ENCODE measurements at places on chromosomes 7 and 10. TPM values are rescaled to one million over a fixed set of nuclear protein-coding genes. Genes with fewer than 3 reads are reported as not detected.

DNA sequence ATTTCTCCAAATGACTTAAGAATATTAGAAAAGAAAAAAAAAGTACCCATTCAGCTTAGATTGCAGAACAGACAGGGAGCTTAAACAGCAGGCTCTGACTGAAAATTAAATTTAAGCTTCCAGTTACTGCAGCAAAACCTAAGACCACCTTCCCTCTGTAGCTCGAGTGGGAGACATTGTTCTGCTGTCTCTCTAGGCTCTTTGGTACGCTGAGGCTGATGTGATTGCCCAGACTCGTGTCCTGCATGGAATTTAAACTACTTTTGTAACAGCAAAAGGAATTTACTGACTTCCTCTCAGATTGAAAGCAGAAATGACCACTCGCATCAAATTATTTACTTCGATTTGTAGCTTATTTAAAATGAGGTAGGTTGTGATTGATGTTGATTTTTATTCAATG lies 124.6 kb downstream of the LRRTM3 start:
- H3K36me3 ChIP-seq: no peaks in the 10 kb centered on the region
- DNase-seq: no peak
- H3K27ac ChIP-seq: no peak overlapping the region
- H3K4me3 ChIP-seq: no peak overlapping the region
- no peaks in the 10 kb centered on the region for H3K27me3 ChIP-seq

Gene TMEM130
- total RNA-seq: 2.9 TPM

- H3K4me3 ChIP-seq: no peak overlapping the region
- no peak overlapping the region for H3K27ac ChIP-seq
- no peaks in the 10 kb centered on the region for H3K4me1 ChIP-seq
- no peaks in the 10 kb centered on the region for H3K27me3 ChIP-seq
- DNase-seq: no peak
- no peaks in the 10 kb centered on the region for H3K36me3 ChIP-seq
Measured at GRCh38 chr10:22363305-22363704, 18.0 kb downstream of the SPAG6 start.

- no peak overlapping the region for H3K4me3 ChIP-seq
- H3K27me3 ChIP-seq: peaks cover 12% of the 10 kb centered on the region
- H3K4me1 ChIP-seq: no peaks in the 10 kb centered on the region
- no peak for DNase-seq
- no peaks in the 10 kb centered on the region for H3K36me3 ChIP-seq
- H3K27ac ChIP-seq: no peak overlapping the region
Measured at GRCh38 chr7:21767300-21767900, 178.3 kb downstream of the CDCA7L start.

- H3K36me3 ChIP-seq: no peaks in the 10 kb centered on the region
- H3K27ac ChIP-seq: peak overlapping the region; percentile 90
- no peaks in the 10 kb centered on the region for H3K27me3 ChIP-seq
- H3K4me3 ChIP-seq: peak overlapping the region; percentile 78
Measured at GRCh38 chr10:112951359-112952281, 1.6 kb downstream of the TCF7L2 start.

DNA sequence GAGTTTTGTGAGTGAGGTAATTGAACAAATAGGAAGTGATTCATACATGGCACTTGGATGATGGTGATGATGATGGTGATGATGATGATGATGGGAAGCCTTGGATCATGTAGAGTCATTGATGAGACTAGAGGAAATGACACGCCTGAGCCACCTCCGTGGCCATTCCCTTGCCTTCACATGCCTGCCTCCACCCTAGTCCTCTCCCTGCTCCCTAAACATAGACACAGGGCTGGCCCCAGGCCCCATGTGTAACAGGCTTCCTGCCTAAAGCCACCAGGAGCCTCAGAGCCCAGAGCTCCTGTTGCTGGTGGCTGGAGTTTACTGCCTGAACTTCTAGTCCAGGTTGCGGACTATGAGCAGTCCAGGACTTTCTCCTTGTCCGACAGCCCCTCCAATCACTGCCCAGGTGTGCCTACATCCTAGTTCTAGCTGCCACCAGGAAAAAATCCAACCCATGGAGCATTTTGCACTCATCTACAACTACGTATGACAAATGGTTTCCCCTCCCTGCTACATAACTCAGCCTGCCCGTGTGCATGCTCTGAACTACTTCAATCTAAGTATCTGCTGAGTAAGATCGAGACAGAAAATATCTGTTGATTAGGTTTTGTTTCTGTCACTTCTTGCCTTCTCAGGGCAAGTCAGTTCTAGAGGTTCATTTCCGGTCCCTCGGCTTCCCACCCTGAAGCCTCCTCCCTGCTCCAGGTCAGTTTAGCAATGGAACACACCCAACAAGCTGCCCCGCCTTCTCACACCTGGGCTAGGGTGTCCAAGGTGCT lies 35.5 kb upstream of the KDM7A start:
- H3K4me1 ChIP-seq: peaks cover 24% of the 10 kb centered on the region
- no peak overlapping the region for H3K4me3 ChIP-seq
- no peaks in the 10 kb centered on the region for H3K27me3 ChIP-seq
- no peak overlapping the region for H3K27ac ChIP-seq
- DNase-seq: no peak
- H3K36me3 ChIP-seq: no peaks in the 10 kb centered on the region

DNA sequence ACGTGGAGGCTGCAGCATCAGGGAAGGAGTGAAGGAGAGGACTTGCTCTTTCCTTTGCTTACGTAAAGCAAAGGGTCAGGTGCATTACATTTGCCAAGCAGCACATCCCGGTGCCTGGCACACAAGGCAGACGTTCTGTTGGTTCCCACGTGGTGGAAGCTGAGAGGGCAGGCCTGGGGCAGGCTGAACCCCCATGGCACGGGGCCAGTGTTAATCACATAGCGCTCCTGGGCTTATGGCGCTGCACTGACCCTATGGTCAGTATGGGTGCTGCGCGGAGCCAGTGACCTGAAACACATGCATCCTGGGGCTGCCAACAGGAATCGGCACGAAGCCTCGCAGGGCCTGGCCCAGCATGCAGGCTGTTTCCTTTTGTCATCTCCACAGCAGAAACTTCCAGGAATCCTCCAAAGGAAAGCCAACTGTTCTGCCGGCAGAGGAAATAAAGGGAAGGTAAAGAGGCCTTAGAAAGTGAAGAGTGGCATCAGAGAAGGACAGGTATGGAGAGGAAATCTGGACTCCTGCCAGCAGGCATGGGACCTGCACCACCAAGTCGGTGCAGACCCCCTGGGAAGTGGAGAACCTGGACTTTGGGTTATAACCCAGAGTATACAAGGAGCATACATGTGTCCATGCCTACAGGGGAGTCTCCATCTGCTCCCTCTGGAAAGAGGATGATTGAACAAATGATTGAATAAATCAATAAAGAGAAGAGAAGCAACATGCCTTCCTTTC lies 560.2 kb downstream of the TCERG1L start:
- no peaks in the 10 kb centered on the region for H3K36me3 ChIP-seq
- H3K27me3 ChIP-seq: no peaks in the 10 kb centered on the region
- DNase-seq: no peak
- no peaks in the 10 kb centered on the region for H3K4me1 ChIP-seq

Gene ARMC3
- total RNA-seq: 9.6 TPM

Gene MET
- 74.3 TPM for total RNA-seq

DNA sequence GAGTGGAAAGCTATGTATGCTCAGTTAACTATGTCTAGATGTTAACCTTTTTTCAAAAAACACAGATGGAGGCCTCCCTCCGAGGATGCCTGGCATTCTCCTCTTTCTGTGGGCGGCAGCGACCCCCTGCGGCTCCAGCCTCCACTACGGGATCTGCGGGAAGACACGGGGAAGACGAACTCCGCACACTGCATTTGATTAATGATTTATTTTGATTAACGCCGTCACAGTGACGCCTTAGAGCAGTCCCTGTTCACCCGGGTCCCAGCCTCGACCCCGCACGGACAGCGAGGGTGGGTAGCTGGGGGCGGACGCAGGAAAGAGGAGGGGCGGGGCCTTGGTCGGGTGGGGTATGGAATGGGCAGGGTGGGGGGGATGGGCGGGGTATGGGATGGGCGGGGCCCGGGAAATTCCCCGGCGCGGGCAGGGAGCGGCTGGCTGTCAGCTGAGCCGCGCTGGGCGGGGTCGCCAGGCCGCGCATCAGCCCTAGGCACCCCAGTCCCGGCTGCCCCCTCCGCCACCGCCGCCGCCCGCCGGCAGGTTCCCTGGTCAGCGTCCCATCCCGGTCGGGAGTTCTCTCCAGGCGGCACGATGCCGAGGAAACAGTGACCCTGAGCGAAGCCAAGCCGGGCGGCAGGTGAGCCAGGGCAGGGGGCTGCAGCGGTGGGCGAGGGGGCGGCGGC lies at the start of gene OPTN:
TSS of gene OPTN (plus strand) at position 498 of the 683 bp plus-strand sequence. CDS start 8,960 bp downstream, outside the sequence.
- H3K4me1 ChIP-seq: peaks cover 22% of the 10 kb centered on the region
- H3K36me3 ChIP-seq: no peaks in the 10 kb centered on the region
- peak within 1 kb of the TSS; percentile 89 for H3K4me3 ChIP-seq
- DNase-seq: peak; percentile 77
- peak within 1 kb of the TSS; percentile 89 for H3K27ac ChIP-seq

GRCh38 chr7:135828604-135829003 lies 80.0 kb upstream of the FAM180A start:
- no peak overlapping the region for H3K27ac ChIP-seq
- no peak overlapping the region for H3K4me3 ChIP-seq
- H3K36me3 ChIP-seq: no peaks in the 10 kb centered on the region
- peaks cover 6% of the 10 kb centered on the region for H3K27me3 ChIP-seq
- no peak for DNase-seq

Gene NODAL
- total RNA-seq: not detected

Gene OR2A42
- total RNA-seq: not detected

- no peak for DNase-seq
- H3K4me3 ChIP-seq: peak overlapping the region; percentile 31
- H3K27ac ChIP-seq: no peak overlapping the region
- H3K36me3 ChIP-seq: no peaks in the 10 kb centered on the region
Measured at GRCh38 chr7:130272381-130273080, 5.9 kb downstream of the CPA2 start.

Gene SSC4D
- total RNA-seq: 1.7 TPM

GRCh38 chr7:94394437-94395140 lies at the start of gene COL1A2:
Gene COL1A2, plus strand, starts transcription at chr7:94394895. Its CDS starts 137 bp downstream, at chr7:94395032.
- H3K36me3 ChIP-seq: no peaks in the 10 kb centered on the region

DNA sequence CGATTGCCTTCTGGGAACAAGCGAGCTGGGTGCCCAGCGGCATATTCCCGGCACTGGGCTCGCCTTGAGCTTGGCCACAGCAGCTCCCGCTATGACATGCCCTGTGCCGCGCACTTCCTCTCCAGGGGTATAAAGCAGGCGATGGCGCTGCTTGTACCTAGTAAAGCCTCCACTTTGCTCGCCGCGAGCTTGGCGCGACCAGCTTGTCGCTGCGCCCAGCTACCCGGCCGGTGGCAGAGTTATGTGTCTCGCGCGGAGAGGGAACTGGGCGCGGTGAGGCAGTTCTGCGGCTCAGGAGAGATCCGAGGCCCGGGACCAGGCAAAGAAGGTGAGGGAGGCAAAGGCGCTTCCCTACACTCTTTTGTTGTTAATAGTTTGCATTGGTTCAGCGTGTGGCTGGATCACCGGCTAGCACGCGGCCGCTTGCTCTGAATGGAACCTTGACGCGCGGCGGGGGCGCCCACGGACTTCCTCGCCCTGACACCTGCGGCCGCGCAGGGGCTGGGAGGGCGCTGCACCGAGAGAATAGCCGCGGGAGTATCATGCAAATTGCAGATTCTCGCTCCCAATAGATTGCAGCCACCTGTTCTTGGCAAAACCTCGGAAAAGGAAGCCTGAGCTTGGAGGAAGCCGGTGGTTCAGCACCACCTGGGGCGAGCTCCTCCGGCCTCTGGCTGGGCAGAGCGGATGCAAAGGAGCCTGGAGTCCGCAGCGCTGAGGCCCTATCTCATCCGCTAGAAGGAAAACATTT lies 3.0 kb upstream of the BUB3 start:
- peaks cover 56% of the 10 kb centered on the region for H3K4me1 ChIP-seq
- DNase-seq: peak; percentile 58
- peak overlapping the region; percentile 36 for H3K4me3 ChIP-seq
- peaks cover 6% of the 10 kb centered on the region for H3K36me3 ChIP-seq
- H3K27ac ChIP-seq: no peak overlapping the region
- H3K27me3 ChIP-seq: peaks cover 69% of the 10 kb centered on the region

DNA sequence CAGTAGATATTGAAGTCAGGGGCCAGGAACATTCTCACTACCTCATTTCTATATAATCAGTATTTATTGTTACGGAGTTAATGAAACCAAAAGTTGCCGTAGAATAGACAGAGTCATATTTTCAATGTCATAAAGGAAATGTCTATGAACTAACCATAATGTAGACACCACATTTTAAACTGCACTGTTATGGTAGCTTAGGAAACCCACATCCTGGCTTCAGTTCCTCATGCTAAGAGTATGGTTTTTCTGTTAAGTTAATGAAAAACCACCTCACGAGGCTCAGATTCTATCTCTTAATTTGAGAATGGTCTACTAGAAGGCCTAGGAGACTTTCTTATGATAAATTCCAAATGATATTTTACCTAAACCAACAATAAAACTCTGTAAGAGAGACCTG lies 166.5 kb downstream of the TMEM26 start:
- no peak for DNase-seq
- H3K4me3 ChIP-seq: no peak overlapping the region
- no peak overlapping the region for H3K27ac ChIP-seq
- no peaks in the 10 kb centered on the region for H3K27me3 ChIP-seq
- peaks cover 15% of the 10 kb centered on the region for H3K4me1 ChIP-seq
- H3K36me3 ChIP-seq: no peaks in the 10 kb centered on the region

Gene ACADSB
- total RNA-seq: 24.0 TPM

GRCh38 chr10:127920306-127921074 lies 13.6 kb downstream of the PTPRE start:
- H3K4me1 ChIP-seq: peaks cover 67% of the 10 kb centered on the region
- no peak overlapping the region for H3K4me3 ChIP-seq
- no peak for DNase-seq
- H3K27me3 ChIP-seq: no peaks in the 10 kb centered on the region
- H3K27ac ChIP-seq: peak overlapping the region; percentile 63

Gene TRPV5
- total RNA-seq: not detected

GRCh38 chr7:155856656-155857055 lies 44.4 kb upstream of the SHH start:
- H3K27ac ChIP-seq: no peak overlapping the region
- no peaks in the 10 kb centered on the region for H3K36me3 ChIP-seq
- H3K4me3 ChIP-seq: no peak overlapping the region
- no peak for DNase-seq
- peaks cover 11% of the 10 kb centered on the region for H3K4me1 ChIP-seq
